Osteoblast (primary cell): ENCODE measurements at places on chromosomes 3 and 15.

GRCh38 chr3:4957978-4958377 is 21.3 kb upstream of the BHLHE40 start:
- no peak for DNase-seq

GRCh38 chr15:43048935-43049334 is 56.9 kb downstream of the UBR1 start:
- DNase-seq, result no peak

DNA sequence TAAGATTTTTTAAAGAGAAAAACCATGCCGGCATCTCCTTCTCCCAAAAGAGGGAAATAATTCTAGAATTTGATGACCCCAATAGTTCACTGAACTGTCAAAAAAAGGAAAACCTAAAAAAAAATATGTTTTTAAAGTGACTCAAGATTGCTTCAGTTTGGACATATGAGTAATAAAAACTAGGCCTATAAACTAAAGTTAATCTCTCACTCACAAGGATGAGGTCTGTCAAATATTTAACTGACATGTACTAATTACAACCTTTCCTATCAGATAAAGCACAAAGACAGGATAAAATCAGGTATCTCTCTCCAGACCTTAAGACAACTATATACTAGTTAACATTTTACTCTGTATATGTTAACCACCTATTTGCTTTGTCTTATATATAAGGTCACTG is 231.9 kb downstream of the NSUN3 start:
- DNase-seq, result no peak

DNA sequence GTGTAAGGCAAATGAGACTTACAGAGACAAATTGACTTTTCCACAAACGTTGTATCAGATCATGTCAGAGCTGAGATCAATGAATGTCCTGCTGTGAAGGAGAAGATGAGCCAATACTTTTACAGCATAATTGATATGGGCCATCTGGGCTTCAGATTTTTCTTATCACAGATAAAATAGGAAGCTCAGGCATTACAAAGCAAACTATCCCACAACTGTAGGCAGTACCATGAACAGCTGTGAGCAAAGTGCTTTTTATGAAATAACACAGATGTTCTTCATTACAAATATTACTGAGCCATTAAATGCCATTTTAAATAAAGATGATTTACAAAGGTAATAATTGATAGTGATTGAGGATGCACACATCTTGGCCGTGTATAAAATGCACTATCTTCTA is 852.3 kb downstream of the OTOL1 start:
- no peak for DNase-seq

DNA sequence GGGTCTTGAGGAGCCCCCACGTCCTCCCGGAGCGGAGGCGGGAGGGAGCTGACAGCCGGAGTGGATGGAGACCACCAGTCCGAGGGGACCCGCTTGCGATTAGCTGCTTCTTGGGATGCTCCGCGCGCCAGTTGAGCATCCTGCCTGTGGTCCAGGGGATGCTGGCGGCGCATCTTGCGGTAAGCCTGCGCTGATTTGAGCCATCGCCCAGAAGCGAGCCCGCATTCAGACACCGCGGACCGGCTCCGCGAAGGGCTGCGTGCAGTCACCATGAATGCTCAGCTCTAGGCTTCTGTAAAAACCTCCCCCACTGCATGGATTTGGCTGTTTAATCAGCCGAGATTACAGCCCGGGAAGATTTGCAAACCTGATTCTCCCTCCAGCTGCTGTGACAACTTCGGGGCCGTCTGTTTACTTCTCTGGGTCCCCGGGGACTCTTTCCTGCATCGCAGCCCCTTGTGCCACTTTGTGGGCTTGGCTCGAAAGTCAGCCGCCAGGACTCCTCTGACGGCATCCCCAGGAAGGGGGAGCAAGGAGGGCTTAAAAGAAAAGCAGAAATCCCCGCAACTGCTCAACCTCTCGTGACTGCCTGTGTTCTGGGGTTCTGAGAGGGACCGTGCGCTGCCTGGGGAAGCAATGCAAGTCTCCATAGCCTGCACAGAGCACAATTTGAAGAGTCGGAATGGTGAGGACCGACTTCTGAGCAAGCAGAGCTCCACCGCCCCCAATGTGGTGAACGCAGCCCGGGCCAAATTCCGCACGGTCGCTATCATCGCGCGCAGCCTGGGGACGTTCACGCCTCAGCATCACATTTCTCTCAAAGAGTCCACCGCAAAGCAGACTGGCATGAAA is 171.1 kb downstream of the KCNAB1 start:
- peak; percentile 90 for DNase-seq

DNA sequence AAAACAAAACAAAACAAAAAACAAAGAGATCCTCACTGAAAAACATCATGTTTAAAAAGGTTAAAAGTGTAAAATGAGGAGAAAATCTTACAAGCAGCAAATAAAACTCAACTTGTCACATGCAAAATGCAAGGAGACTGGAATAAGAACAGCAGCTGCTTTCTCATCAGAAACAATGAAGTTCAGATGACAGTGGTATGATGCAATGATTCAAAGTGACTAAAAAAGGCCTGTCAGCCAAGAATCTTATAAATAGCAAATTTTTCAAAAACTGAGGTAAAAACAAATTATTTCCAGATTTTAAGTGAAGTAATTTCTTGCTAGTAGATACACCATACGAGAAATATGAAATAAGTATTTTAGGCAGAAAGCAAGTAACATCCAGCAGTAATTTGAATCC is 68.6 kb upstream of the EPHA3 start:
- DNase-seq, result no peak
